Nucleus accumbens (tissue), 56 donors: ENCODE measurements at places on chromosomes 16 and 17.

- DNase-seq, result no peak
Observed at GRCh38 chr17:63573634-63574033, 23.4 kb downstream of the DCAF7 start.

- DNase-seq, result no peak
Observed at GRCh38 chr16:67163999-67164558, 466 bp upstream of the HSF4 start.

DNA sequence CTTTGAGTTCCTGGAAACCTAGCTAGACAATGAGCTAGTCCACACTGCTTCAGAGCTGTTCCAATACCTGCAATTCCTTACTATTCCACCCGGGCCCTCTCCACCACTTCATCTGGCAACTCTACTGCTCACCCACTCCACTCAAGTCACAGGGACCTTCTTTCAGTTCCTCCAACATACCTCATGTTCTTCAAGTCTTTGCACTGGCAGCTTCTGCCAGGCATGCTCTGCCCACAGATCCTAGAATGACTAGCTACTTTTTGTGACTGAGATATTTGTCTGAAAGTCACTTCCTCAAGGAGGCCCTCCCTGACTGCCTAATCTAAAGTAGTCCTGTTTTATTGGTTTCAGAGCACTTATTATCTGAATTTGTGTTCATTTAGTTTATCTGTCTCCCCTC, 86.4 kb downstream of the TEX14 start:
- DNase-seq, result no peak

DNA sequence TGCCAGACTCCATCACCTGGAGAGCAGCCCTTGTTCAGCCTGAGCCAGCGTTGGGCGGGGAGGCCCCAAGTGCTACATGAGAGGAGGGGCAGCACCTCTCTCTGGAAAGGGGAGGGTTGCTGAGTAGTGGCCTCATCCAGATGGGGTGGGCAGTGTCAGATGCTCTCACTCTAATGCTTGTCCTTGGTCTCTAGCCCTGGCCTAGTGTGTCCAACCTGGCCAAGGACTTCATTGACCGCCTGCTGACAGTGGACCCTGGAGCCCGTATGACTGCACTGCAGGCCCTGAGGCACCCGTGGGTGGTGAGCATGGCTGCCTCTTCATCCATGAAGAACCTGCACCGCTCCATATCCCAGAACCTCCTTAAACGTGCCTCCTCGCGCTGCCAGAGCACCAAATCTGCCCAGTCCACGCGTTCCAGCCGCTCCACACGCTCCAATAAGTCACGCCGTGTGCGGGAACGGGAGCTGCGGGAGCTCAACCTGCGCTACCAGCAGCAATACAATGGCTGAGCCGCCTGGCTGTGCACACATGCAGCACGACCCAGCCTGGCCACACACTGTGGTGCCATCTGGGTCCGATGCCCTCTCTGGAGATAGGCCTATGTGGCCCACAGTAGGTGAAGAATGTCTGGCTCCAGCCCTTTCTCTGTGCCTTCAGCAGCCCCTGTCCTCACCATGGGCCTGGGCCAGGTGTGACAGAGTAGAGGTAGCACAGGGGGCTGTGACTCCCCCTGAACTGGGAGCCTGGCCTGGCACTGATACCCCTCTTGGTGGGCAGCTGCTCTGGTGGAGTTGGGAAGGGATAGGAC, 4.3 kb downstream of the CTRL start:
- DNase-seq, result no peak

GRCh38 chr16:2458887-2459646, 842 bp upstream of the TEDC2 start:
- no peak for DNase-seq

GRCh38 chr16:8286348-8286747, 304.0 kb downstream of the TMEM114 start:
- DNase-seq, result no peak

DNA sequence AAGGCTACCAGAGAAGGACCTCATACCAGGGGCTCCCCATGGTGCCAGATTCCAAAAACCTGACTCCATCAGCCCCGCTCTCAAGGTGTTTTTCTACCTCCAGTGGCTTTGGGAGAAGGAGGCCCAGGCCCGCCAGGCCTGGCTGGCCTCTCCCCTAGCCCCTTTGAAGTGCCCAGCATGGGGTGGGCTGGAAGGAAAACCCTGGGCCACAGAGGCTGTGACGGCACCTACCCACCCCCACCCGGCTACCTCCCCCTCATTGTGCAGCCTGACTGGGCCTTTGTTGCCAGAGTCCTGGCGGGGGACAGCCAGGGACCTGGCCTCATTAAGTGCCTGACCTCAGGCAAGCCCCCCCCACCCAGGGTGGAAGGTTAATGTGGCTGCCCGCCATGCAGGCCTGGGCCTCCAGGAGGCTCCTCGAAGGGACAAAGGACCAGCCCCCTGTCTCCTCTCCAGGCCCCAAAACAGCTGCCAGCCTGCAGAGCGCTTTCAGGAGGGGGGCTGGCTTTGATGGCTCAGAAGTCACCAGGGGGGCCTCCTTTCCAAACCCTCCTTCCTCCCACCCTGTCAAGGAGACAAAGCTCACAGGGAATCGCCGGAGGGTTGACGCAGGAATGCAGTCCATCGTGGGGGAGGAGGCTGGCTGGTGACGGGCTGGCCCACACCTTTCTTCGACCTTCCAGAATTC, 159.4 kb downstream of the ZNF423 start:
- DNase-seq, result no peak

GRCh38 chr17:73625991-73626673, 18.1 kb downstream of the SDK2 start:
- no peak for DNase-seq

DNA sequence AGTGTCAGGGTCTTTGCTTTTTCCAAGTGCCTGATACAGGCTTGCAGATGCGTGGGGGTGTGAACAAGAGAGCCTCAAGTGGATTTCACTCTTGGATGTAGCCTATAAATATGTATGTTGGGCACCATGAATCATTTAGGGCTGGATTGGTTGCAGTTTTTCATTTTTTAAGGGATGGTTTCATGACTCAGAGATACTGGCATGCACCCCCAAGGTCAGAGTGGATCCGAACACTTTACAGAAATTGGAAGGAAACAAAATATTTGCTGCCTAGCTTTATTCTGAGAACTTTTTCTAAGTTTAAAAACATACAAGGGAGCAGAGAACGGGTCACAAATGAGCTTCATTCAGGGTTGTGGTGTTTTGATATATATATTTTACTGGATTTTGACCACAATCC, 436.8 kb upstream of the ERCC4 start:
- DNase-seq, result no peak

- no peak for DNase-seq
Observed at GRCh38 chr17:63973930-63974593, 1.3 kb upstream of the SCN4A start.

DNA sequence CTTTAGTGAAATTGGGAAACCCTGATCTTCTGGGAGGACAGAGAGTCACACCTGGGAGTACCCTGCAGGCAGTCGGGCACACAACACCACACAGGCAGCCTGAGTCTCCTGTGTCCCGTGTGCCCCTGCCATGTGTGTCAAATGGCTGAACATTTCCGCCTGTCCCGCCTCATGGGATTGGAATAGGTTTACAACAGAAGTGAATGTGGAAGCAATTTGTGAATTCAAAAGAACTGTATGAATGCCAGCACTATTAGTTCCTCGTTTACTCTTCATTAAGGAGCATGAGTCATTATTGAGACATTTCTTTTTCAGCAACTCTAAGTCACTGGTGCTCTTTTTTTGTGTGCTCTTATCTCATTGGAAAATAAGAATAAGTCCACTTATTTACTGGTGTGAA, 226.5 kb downstream of the PMP22 start:
- no peak for DNase-seq

GRCh38 chr16:79723583-79724168, 123.1 kb upstream of the MAF start:
- DNase-seq, result no peak

GRCh38 chr17:73474370-73474988, 162.7 kb upstream of the CDC42EP4 start:
- DNase-seq, result no peak

DNA sequence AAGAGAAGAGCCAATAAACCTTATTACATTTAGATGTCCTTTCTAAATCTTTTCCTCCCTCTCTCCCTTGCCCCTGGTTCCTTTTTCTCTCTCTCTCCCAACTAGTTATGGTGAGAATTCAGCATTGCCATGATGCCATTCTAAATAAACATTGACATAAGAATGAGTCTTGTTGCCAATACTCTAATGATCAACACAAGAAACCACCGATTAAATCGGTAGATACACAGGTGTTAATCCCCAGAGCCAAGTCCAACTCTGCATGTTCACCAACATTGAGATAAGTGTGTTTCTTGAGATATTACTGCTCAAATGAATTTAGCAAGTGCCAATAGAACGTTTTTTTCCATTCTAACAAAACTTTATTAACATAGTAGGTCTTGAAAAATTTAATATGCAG, 412.1 kb downstream of the KCNJ2 start:
- DNase-seq, result no peak

GRCh38 chr16:48299471-48299870, 52.1 kb upstream of the ABCC11 start:
- no peak for DNase-seq

GRCh38 chr16:57185446-57185944, 344 bp downstream of the PSME3IP1 start:
- peak; percentile 61 for DNase-seq

DNA sequence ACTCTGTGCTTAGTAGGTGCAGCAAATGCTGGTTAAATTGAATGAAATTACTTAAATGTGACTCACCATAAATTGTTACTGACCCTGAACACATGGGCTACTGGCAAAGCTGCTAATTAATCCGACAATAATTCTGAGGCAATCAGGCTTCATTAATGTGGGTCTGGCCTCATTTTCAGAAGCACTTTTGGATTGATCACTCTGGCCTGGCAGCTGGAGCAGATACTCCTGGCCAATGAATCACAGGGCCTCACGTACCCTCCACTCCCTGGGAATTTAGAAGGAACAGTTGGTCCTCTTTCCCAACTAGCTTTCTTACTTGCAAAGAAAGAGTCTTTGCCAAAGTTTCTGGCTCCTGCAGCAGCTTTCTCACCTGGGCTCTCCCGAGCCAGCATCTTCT, 162.0 kb upstream of the ZKSCAN2 start:
- no peak for DNase-seq
